Esophagus mucosa (tissue), 1 donor: ENCODE measurements at places on chromosomes 3 and 15. TPM values are rescaled to one million over a fixed set of nuclear protein-coding genes. Genes with fewer than 3 reads are reported as not detected.
A peak's percentile ranks its signal among the peaks of the same experiment; 100 is the strongest.

DNA sequence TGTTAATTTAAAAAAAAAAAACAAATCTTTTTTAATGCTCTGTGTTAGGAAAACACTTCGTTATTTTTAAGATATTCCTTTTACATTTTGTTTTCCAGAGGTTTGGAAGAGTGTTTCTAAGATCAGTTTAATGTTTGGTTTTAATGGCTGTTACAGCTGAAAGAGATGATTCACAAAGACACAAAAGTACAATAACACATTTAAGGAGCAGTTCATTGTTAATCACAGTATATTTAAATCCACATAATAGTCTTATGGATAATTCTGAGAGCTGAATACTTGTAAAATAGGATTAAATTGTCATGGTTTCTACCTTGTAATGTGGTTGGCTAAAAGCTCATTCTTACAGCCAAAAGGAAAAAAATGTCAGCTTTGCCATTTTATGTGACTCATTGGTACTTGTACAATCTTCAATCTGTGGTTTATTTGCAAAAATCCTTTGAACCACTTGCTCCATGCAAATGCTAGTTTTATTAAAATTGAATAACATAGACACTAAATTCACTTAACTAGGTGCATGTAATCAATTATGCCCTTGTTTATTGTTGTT lies 426.4 kb downstream of the NLGN1 start:
- ATAC-seq, result no peak

- ATAC-seq, result no peak
These were observed 144.5 kb downstream of the MBNL1 start for GRCh38 chr3:152413240-152413639.

Gene CSPG4
- total RNA-seq, result 1.9 TPM

- ATAC-seq, result peak; percentile 72
These were observed 545 bp upstream of the RFX7 start for GRCh38 chr15:56244038-56244810.

DNA sequence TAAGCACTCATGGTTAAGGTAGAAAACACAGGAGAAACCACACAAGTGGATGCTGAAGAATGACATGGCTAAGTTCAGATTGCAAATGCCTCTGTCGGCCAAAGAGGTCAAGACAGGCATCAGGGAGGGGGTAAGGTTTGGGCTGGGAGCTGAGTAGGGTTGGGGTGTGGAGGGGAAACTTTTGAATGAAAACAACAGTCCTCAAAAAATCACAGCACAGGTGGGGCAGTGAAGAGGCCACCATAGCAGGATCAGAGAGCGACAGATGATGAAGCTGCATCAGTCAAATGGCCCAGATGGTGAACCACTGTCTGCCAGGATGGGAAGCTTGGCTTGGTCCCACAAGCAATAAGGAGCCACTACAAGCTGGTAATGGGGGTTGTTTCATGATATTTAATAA lies 74.9 kb downstream of the ADCY5 start:
- no peak for ATAC-seq

DNA sequence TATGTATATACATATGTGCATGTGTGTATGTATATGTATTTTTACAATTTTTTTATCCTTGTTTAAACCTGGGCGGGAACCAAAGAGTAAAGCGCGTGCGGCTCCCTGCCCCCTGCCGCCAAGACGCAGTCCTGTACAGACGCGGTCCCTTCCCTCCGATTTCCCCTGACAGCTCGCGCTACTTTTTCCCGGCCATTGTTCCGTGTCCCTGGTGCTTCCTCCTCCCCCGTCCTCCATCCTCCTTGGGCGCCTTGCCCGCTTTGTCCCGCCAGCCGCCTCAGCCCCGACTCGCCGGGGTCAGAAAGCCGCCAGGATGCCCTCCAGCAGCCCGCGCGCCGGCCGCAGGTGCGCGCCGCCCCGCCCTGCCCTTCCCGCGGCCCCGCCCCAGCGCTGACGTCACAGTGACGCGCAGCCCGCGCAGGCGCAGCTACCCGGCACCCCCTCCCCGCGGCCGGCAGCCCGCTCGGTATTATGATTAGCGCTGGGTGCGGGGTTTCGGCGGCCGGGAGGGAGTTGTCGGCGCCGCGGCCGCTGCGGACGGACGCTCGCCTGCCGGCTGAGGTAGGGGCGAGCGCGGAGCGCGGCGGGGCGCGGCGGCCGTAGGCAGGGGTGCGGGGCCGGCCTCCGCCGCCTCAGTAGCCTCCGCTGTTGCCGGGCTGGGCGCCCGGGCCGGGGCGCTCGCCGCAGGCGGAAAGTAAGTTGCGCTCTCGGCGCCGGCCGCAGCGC lies at the start of gene SNRK:
TSS of gene SNRK (plus strand) at position 426 of the 726 bp plus-strand sequence. CDS start 16,664 bp downstream, outside the sequence.
- ATAC-seq, result peak; percentile 96

DNA sequence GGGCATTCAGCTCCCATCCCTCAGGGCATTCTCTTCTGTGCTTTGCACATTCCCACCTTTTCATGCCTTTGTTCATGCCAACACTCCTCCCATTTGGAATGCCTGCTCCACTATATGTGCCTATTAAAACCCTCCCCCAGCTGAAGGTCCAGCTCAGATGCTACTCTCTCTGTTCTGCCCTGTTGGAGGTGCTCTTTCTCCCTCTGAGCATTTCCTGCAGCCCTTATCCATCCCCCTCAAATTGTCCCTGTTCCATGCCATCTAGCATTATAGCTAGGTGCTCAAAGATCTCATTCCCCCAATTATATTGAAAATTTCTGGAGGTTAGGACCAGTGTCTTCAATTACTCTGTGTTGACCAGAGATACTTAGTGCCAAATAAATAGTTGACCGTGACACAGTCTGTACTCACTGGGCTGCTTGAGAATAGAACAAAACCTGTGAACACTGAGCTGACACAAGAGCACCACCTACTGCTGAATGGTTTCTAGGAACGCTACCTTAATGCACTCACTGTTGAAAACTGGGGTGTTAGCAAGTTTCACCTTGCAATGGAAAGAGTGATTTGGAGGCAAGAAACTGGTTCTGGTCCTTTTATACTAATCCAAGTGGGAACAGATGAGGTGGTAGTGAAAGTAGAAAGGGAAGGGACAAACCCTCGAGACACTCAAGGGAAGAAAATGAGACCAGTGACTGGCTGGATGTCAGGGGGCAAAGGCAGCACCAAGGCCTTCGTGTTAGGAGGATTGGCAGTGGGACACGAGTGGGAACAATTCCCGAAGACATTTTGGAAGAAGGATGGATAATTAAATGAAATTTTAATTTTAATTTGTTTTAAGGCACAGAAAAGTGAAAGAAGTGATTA lies 289.8 kb upstream of the ROPN1 start:
- peak; percentile 72 for ATAC-seq

- ATAC-seq, result peak; percentile 21
These were observed 3.8 kb upstream of the TMEM44 start for GRCh38 chr3:194637066-194637465.

DNA sequence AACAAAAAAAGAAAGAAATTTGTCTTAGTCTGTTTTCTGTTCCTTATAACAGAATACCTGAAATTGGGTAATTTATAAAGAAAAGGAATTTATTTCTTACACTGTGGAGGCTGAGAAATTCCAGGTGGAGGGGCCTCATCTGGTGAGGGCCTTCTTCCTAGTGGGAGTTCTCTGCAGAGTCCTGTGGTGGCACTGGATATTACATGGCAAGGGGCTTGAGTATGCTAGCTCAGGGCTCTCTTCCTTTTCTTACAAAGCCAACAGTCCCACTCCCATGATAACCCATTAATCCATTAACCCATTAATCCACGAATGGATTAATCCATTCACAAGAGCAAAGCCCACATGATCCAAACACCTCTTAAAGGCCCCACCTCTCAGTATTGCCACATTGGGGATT lies 2.9 kb upstream of the SATB1 start:
- no peak for ATAC-seq

Gene PAQR9
- total RNA-seq, result not detected

- ATAC-seq, result peak; percentile 94
These were observed 408.9 kb upstream of the THBS1 start for GRCh38 chr15:39171944-39172368.

GRCh38 chr3:150104564-150104963 lies 133.9 kb upstream of the PFN2 start:
- no peak for ATAC-seq

- ATAC-seq, result no peak
These were observed 55.4 kb downstream of the PDZRN3 start for GRCh38 chr3:73569246-73569760.

Gene TMEM115
- total RNA-seq, result 19.3 TPM

DNA sequence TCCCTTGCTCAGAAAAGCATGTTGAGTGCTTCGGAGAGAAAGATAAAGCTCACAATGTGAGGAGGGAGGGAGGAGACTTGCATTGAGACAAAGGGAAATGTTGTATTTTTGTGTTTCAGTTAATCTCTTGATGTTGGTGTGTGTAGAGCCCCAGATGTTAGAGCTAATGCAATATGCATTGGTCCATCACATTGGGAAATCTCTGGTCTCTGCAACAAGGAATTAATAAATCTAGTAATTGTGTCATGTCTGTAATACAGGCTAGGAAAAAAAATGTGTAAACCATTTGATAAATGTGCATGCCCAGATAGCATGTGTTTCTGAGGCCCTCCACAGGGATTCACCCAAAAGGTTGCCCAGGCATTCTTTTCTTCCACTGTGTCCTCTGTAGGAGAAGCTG lies 230.4 kb upstream of the KCNH8 start:
- ATAC-seq, result no peak

- ATAC-seq, result no peak
These were observed 683.7 kb upstream of the CBLB start for GRCh38 chr3:106552351-106553043.

DNA sequence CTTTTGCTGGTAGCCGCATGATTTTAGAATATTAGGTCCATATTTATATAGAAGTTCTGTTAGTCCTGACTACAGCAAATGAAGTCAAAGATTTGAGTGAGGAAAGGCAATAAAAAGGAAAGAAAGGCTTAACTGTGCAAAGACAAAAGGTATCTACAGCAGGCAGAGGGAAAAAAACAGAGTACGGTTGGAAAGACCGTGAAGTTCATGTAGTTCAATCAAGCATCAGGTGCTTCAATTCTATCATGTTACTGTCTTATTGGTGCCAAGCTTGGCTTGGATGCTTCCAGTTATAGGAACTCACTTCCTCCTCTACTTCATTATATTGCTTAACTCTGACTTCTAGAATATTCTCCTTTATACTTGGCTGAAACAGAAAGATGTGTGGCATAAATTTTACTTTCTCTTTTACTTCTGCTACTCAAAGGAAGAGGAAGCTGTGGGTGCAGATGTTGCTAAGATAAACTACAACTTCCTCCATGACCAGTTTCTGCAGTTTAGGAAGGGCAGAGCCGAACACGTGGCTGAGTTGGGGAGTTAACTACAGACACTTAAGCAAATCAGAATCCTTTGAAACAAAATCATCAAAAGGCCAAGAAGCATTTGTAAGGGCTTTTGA lies 72.6 kb upstream of the ZBED2 start:
- peak; percentile 77 for ATAC-seq

Gene ARGFX
- total RNA-seq, result not detected
